Nasal cavity respiratory epithelium epithelial cell of viscerocranial mucosa (primary cell): ENCODE measurements at places on chromosomes 5 and 9. TPM values are rescaled to one million over a fixed set of nuclear protein-coding genes. Genes with fewer than 3 reads are reported as not detected.

Gene AQP7
- total RNA-seq = 0.07 TPM in 1 of 2 replicates, not detected in the other

Gene SELENOP
- total RNA-seq = 1.4 and 54.8 TPM in 2 replicates

Gene TAF11L10
- total RNA-seq = not detected in 2 replicates

Gene IGIP
- total RNA-seq = 5.8 and 7.2 TPM in 2 replicates

Gene GALNT12
- total RNA-seq = 0.34 and 4.3 TPM in 2 replicates

Gene C1QTNF2
- 0.07 TPM in 1 of 2 replicates, not detected in the other for total RNA-seq

Gene TENT4A
- 8.5 and 17.7 TPM in 2 replicates for total RNA-seq

Gene IFNA4
- not detected in 2 replicates for total RNA-seq

Gene TPPP
- total RNA-seq = 1.8 and 2.7 TPM in 2 replicates

Gene GLDC
- 0.07 and 2.4 TPM in 2 replicates for total RNA-seq

Gene SEC61B
- 40.2 and 93.6 TPM in 2 replicates for total RNA-seq

Gene ADAMTSL2
- total RNA-seq = under 0.01 TPM in 1 of 2 replicates, not detected in the other

Gene CAMK4
- 0.07 and 0.34 TPM in 2 replicates for total RNA-seq

Gene CEL
- total RNA-seq = 0.34 and 5.8 TPM in 2 replicates

Gene LHX3
- total RNA-seq = not detected in 2 replicates

Gene SHC3
- total RNA-seq = under 0.01 and 0.78 TPM in 2 replicates

Gene AQP3
- total RNA-seq = 72.8 and 110 TPM in 2 replicates

Gene ELAVL2
- 0.57 and 6.2 TPM in 2 replicates for total RNA-seq

Gene MTX3
- 29.7 and 34.9 TPM in 2 replicates for total RNA-seq

Gene TMC1
- total RNA-seq = 0.71 and 1.0 TPM in 2 replicates

Gene PRR16
- total RNA-seq = 0.34 and 0.36 TPM in 2 replicates

Gene RNF38
- 6.5 and 14.5 TPM in 2 replicates for total RNA-seq

Gene LCN2
- 49.6 and 128 TPM in 2 replicates for total RNA-seq
